Kidney tubule cell (primary cell): ENCODE measurements at places on chromosomes 13 and 19.

DNA sequence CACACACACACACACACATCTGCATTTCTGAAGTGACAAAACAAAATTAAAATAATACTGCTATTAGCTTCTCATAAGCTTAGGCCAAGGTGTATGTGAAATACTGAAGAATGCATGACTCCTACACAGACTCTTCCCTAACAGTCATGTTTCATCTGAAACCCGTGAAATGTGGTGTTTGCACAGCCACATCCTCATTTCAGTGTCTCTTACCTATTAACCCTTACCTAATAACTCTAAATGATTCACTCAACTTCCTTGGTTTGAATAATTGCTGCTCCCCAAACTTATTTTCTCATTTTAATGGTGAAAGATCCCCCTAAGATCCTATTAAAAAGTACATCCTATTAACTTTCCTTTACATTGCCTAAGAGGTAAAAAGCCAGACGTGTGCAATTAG is 117.6 kb downstream of the MIPEP start:
- peak; percentile 82 for DNase-seq

- DNase-seq, result no peak
Observed at GRCh38 chr13:106623799-106624460, 56.0 kb upstream of the ARGLU1 start.

- DNase-seq, result no peak
Observed at GRCh38 chr19:15185188-15185587, 15.6 kb downstream of the NOTCH3 start.

DNA sequence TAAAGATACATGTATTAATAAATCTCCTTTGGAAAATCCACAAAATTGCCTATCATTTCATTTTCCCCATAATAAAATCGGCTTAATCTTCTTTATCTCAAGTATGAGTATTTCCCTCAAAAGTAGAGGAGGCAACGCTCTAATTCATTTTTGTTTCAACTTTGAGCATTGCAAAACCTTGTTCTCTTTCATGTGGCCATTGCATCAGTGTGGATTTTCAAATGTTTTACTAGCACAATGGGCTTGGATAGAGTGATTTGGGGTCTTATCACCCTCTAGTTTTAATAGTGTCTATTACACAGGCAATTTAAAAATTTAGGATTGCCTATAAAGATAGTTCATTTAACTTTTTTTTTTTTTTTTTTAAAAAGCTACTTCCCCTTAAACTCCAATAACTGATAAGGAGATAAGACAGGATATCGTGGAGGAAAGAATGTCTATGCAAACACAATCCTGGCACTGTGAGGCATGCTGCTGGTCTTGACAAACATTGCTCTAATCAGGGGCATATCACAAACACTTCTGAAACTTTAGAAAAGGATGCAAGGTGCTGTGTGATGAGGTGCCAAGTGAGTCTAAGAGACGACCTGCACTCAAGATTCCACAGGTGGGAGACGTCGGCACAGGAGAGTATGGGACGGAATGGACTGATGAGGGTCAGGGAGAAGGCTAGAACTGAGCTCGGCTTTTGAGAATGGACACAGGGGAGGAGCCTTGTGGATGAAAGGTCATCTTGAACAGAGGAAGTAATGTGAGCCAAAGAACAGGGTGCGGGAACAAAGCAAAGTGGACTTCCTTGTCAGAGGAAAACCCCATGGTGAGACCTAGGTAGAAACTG is 199.7 kb downstream of the IRS2 start:
- no peak for DNase-seq

- no peak for DNase-seq
Observed at GRCh38 chr19:51292971-51293370, 18.5 kb upstream of the IGLON5 start.

DNA sequence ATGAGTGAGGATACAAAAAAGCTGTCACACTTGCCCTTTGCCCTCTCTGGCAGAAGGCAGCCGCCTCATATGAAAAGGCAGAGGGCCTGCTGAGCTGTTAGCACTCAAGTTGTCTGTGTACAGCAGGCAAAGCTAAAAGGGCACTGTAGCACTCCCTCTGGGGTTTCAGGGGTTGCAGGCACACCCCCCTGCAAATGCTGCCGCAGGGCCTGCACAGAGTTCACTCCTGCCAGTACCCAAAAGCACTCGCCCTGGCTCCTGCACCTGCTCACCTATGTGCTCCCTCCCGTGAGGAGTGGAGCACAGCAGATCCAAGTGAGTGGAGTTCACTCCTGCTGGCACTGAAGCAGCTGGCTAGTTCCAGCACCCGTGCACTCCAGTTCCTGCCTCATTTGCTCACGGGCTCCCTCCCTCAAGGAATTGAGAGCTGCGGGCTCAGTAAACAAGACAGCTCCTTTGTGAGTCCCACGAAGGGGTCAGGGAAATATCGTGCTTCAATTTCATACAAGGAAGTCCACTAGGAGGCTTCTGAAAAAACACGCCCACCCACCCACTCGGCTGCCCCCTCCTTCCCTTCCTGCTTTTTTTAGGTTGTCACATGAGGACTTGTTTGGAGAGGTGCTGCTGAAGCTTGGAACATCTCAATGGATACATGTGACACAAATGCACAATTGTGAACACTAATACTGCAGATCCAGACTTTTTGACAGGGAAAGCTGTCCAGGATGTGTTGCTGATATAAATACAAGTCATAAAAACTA is 9.9 kb upstream of the RCBTB2 start:
- peak; percentile 25 for DNase-seq

- peak; percentile 19 for DNase-seq
Observed at GRCh38 chr13:36475468-36475867, 43.2 kb downstream of the CCNA1 start.

GRCh38 chr13:89684896-89685295 is 1662.6 kb upstream of the MIR17HG start:
- no peak for DNase-seq

GRCh38 chr19:45463241-45463640 is 4.6 kb upstream of the FOSB start:
- no peak for DNase-seq
